ENCODE measurements at places on chromosomes 1 and 21.

- no peak for DNase-seq
Measured at GRCh38 chr1:223175032-223175431, 32.0 kb upstream of the TLR5 start.

- no peak for DNase-seq
Measured at GRCh38 chr21:24395320-24395923, 1211.9 kb downstream of the MRPL39 start.

- DNase-seq, result no peak
Measured at GRCh38 chr1:151867321-151867720, 13.8 kb upstream of the THEM5 start.

DNA sequence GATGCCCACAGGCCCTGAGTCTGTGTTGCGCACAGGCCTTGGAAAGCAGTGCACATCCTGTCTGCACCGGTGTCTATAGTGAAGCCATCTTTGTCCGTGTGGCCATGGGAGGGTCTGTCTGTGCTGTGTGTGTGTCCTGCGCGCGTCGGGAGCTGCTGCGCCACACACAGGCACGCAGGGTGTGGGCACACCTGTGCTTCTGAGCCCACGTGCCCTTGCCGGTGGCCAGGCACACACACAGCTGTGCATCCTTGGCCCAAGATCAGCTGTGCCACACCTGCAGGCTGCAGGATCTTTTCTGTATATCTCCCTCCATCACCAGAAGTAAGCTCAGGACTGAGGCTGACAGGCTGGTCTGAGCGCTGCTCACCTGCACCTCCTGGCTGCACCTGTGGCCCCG, 3.2 kb upstream of the SAMD11 start:
- DNase-seq, result no peak

DNA sequence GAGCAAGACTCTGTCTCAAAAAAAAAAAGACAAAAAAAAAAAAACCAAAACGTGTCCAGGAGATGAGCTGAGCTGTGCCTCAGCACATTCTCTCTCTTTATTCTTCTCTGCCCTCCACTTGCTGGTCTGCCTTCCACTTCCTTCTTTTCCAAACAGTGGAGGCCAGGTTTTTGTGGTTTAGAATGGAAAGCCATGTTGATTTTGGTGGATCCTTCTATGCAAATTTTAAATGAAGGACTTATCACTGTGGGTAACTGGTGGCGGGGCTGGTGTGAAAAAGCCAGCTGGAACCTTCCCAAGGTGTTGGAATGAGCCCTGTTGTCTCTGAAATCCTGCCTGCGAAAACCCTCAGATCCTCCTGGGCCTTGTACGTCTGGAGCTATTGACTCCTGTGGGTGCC, 61.9 kb downstream of the PTPRU start:
- DNase-seq, result no peak

- DNase-seq, result no peak
Measured at GRCh38 chr1:156961709-156962108, 41.3 kb downstream of the LRRC71 start.

DNA sequence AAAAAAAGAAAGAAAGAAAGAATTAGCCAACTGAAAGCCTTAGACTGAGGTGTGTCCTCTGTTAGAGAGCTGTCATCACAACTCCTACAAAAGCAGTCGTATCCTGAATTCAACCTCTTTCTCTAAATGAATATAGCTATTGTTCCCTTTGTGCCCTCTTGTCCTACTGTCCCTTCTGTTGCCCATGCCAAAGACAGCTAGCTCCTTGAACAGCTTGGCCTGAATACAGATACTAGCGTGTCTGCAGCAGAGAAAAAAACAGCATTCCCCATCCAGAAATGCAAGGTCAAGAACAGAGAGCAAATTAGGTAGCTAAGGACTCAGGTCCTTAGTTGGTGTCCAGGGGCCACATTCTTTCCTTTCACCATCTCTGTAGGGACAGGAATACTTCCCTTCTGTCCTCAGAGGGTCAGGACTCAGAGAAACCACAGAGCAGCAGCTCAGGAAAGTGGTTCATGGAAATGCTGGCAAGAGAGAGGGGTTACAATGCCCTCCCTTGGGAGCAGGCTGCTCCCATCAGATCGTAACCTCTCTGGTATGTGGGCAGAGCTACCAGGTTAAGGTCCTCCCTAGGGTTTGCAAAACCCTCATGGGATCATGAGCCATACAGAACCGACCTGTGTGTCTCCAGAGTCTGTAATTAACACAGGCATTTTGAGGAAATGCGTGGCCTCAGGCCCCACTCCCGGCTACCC, 1.8 kb upstream of the ZBTB48 start:
- peak; percentile 89 for DNase-seq

GRCh38 chr21:45427331-45428271, 22.6 kb downstream of the COL18A1 start:
- DNase-seq, result no peak

- DNase-seq, result no peak
Measured at GRCh38 chr1:233605205-233605604, 8.7 kb upstream of the KCNK1 start.

DNA sequence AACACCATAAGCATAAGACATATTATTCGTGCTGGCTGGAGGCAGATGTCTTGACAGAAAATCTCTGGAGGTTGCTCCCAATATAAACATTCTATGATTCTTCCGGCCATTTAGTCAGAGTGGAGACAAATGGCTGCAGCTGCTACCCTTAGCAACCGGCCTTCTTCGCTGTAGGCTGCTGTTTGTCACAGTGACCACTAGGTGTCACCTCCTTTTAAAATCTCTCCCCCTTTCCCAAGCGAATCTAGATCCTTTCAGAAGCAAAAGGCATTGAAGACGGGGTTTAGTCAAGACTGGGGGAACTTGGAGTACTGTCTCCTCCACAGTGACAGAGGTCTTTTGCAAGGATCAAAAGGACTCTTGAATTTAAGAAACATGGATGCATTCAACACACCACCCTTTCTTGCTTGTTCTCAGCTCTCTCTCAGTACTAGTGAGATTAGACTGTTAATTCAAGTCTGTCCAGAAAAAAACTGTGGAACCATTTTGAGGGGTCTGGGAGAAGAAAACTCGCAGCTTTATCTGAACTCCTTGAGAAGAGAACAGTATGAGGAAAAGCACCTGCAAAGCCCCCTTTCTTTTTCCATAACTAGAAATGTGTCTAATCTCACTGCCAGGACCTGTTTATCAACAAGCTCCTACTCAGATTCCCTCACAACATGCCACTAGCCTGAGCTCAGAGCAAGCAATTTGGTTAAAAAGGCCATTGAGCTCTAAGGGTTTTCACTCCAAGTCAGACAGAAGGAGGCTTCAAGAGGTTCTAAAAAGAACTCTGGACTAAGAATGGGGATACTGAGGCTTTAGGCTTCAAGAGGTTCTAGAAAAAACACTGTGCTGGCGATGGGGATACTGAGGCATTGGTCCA, 408.3 kb upstream of the PLXNA2 start:
- DNase-seq, result peak; percentile 62

DNA sequence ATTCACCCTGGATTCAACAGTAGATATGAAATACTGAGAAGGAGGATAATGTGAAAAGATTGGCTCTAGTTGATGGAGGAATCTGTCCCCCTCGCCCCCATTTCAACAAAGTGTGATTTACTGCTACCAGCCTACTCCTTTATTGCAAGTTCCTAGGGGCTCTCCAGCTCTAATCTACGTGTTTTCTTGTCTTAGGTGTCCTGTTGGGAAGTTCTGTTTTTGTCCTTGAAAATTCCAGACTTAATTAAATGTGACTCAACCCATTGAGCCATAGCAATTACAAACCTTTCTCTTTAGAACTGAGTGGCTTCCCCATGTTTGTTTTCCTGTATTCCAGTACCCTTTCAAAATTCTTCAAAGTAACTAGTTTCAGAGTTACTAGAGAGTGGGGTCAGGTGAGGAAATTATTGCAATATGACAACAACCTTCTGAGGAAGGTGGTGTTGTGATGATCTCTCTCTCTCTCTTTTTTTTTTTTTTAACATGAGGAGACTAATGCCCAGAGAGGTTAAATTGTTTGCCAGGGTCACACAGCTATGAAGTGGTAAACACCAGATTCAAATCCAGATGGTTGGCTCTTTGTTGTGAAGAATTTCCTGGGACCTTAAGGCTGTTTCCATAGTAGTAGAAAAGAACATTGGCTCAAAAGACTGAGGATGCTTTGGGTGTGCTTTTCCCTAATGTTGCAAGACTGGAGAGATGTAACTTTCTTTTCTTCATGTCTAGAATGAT, 3.5 kb downstream of the RGL1 start:
- DNase-seq, result no peak

DNA sequence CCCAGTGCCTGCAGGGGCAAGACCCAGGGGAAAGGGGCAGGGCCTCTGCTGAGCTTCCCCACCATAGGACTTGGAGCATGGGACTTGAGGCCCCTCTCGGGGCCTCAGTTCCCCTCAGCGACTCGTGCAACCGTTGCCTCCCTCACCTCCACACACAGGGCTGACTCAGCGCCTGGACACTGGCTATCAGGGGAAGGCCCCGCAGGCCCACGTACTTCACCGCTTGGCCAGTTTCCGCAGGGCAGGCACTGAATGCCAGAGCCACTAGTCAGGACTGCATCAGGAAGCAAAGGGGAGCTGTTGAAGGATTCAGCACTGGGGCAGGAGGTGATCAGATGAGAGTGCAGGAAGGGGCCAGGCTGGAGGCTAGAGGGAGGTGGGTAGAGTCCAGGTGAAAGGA, 15.5 kb upstream of the FAM131C start:
- DNase-seq, result no peak

- DNase-seq, result no peak
Measured at GRCh38 chr1:54998677-54999076, at the start of gene BSND. BSND (plus strand) TSS chr1:54998933; CDS start chr1:54999187, 254 bp downstream.

DNA sequence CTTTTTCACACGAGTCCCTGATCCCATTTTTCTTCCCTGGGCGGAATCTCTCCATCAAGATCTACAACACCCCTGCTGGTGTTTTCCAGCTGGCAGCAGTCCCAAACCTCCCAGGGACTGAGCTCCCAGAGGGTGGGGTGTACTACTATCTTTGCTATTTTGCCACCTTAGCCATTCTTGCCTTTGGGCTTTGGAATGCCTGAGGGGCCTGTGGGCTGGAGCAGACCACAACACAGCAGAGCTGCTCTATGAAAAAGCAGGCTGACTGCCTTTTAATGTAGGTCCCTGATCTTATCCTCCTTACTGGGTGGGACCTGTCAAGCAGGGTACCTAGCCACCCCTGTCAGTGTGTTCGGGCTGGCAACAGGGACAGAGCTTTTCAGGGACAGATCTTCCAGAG, 91.9 kb downstream of the KCNT2 start:
- no peak for DNase-seq

GRCh38 chr1:11951901-11952300, 17.4 kb downstream of the PLOD1 start:
- peak; percentile 21 for DNase-seq

GRCh38 chr1:21322681-21323016, 32.4 kb upstream of the ECE1 start:
- DNase-seq, result no peak

DNA sequence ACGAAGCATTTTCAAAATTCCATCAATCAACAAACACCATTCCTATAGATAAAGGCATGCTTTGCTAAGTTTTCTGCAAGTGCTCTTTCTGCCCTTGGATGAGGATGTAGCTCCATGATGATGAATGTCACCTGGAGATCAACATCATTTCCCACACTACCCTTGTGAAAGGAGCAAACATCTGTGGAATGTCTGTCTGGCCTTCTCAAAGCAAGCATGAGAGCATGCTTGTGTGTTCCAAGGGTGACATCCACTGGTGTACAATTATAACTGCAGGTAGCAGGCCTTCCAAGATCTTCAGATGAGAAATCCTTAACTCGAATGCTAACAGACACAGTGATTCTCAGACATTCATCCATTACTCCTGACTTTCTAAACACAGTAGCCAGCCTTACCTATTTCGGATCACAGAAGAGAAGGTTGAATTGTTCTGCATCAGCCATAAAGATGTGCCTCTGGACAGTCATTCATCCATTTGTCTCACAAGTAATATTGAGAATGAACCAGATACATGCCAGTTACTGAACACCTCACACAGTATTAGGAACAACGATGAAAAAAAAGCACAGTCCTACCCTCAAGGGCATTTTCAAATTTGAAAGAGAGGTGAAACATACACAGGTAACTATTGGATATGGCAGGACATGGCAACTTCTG, 162.4 kb downstream of the TPR start:
- peak; percentile 83 for DNase-seq

GRCh38 chr1:978069-978834, 3.6 kb downstream of the PERM1 start:
- no peak for DNase-seq

GRCh38 chr1:57839526-57839925, 415.7 kb upstream of the DAB1 start:
- DNase-seq, result no peak

DNA sequence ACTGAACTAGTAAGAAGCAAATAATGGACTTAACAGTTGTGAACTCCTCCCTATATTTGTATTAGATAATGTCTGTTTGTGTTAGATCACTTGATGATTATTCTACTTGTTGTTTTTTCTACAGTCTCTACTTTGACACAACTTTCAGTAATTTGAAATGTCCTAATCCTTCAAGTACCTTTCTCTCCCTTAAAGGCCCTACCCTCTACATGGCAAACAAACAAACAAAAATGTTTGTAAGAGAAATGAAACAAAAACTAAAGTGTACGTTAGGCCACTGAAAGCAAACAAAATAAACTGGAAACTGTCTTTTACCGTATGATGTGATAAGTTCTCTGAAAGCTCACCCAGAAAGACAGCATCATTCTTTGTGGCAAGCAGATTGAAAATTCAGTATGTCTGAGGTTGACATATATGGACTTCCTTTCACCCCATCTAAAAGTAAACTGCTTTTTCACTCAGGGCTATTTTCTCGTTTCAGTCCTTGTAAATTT, 255.9 kb upstream of the SNX7 start:
- no peak for DNase-seq

GRCh38 chr1:229117664-229118300, 153.1 kb upstream of the RAB4A start:
- no peak for DNase-seq

DNA sequence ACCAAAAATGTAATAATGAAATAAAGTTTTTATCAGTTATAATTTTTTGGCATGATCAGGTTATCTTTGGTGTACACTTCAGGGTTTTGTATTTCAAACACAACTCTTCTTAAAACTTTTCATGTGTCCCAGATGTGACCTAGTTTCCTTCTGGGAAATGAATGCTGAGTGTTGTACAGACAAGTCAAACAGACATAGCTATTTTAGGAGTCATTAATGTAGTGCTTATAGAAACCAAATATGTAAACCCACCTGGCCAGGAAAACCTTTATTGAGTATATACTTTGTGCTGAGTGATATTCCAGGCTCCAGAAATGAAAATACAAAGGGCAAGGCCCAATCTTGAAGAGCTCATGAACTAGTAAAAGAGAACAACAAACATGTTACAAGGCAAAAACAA, 25.9 kb upstream of the HOOK1 start:
- DNase-seq, result no peak
